ENCODE measurements at places on chromosomes 3 and 15. TPM values are rescaled to one million over a fixed set of nuclear protein-coding genes. Genes with fewer than 3 reads are reported as not detected.

DNA sequence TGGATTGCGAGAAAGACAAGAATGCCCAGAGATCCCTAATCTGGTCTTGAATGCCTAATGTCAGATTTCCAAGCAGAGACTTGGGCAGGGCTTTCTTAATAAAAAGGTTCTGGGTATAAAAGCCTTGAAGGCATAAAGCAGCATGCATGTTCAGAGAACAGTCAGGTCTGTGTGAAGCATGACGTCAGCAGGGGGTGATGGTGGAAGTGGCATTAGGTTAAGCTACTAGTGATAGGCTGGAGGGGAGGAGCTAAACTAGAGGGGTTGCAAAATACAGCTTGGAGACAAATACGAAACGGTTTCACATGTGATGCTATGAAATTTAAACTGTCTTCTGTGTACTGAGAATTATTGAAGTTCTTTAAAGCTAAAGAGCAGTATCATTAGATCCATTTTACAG, 125.6 kb downstream of the VPS8 start:
- H3K4me3 ChIP-seq = no peak overlapping the region

GRCh38 chr3:37338500-37338899, 164.1 kb upstream of the LRRFIP2 start:
- no peaks in the 10 kb centered on the region for H3K4me1 ChIP-seq
- H3K4me3 ChIP-seq = no peak overlapping the region
- no peaks in the 10 kb centered on the region for H3K27me3 ChIP-seq
- H3K27ac ChIP-seq = no peak overlapping the region
- DNase-seq = no peak
- peaks cover 71% of the 10 kb centered on the region for H3K36me3 ChIP-seq

DNA sequence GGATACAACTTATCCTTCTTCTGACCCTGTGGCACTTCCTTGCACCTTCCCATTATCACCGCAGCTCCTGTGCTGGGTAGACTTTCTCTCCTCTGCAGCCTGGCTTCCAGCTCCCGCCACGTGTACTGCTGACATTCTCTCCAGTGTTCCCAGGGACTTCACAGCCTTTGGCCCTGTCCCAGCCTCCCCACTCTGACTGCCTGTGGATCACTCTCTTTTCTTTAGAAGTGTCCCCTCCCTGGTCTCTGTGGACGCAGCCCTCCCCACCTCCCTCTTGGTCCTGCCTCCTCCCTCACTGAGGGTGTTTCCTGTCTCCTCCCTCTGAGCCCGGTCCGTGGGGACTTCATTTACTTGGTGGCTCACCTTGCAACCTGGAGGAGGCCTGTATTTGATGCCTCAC, 17.4 kb downstream of the PDIA5 start:
- peaks cover 2% of the 10 kb centered on the region for H3K27me3 ChIP-seq
- no peak overlapping the region for H3K27ac ChIP-seq
- DNase-seq = no peak
- H3K36me3 ChIP-seq = no peaks in the 10 kb centered on the region

DNA sequence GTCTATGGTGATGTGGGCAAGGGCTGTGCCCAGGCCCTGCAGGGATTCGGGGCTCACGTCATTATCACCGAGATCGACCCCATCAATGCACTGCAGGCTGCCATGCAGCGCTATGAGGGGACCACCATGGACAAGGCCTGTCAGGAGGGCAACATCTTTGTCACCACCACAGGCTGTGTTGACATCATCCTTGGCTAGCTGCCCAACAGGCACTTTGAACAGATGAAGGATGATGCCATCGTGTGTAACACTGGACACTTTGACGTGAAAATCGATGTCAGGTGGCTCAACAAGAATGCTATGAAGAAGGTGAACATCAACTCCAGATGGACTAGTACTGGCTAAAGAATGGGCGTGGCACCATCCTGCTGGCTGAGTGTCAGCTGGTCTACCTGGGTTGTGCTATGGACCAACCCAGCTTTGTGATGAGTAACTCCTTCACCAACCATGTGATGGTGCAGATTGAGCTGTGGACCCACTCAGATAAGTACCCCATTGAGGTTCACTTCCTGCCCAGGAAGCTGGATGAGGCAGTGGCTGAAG, 6.1 kb upstream of the USP8 start:
- H3K27ac ChIP-seq = no peak overlapping the region
- H3K36me3 ChIP-seq = no peaks in the 10 kb centered on the region
- no peak overlapping the region for H3K4me3 ChIP-seq
- no peaks in the 10 kb centered on the region for H3K4me1 ChIP-seq
- DNase-seq = no peak

GRCh38 chr3:174953068-174953467, 93.9 kb downstream of the NAALADL2 start:
- no peaks in the 10 kb centered on the region for H3K36me3 ChIP-seq
- H3K4me3 ChIP-seq = no peak overlapping the region
- DNase-seq = no peak
- H3K27me3 ChIP-seq = no peaks in the 10 kb centered on the region

ZBTB20 gene
- 56.7 TPM for total RNA-seq

- no peak overlapping the region for H3K4me3 ChIP-seq
- no peaks in the 10 kb centered on the region for H3K36me3 ChIP-seq
- DNase-seq = no peak
- no peaks in the 10 kb centered on the region for H3K27me3 ChIP-seq
- H3K4me1 ChIP-seq = no peaks in the 10 kb centered on the region
- no peak overlapping the region for H3K27ac ChIP-seq
These were observed 510.1 kb upstream of the CFAP20DC start for GRCh38 chr3:59559721-59560435.

RAMAC gene
- 18.9 TPM for total RNA-seq

ADAMTS9 gene
- total RNA-seq = not detected

DNA sequence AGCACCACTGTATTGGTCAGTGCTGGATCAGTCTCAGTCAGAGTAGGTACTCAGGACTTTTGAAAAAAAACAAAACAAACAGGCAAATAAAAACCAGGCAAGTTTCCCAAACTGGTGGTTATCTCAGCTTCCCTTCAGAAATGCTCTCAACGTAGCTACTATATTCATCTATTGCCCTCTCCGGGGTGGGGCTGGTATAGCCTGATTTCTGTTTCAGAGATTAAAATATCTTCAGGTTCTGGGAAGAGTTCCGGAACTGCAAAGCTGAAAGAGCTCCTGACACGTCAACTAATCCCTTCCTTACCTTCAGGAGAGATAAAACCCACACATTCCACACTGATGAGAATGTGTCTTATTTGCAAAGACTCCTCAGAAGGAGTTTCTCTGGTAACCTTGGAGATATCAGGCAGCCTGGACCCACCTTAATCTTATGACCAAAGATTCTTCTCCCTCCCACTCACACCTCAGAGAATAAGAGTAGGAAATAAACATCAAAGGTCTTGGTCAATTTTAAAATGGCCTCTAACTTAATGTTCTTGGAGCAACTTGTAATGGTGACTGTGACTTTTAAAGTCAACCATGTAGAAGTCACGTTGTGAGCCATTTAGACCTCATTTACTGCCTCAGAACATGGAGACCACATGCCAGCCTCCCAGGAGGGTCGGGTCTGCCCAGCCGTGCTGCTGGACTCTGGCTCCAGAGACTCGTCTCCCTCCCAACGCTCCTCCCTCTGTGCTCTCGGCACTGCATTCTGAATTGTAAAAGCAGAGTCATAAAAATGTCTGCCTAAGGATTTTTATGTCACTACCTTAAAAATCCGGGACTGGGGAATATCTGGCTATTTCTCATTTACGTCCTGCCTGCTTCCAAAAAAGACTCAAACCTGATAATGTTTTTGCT, 53.8 kb downstream of the CDCP1 start:
- peaks cover 4% of the 10 kb centered on the region for H3K4me1 ChIP-seq
- no peaks in the 10 kb centered on the region for H3K27me3 ChIP-seq
- no peak overlapping the region for H3K4me3 ChIP-seq
- no peaks in the 10 kb centered on the region for H3K36me3 ChIP-seq
- no peak for DNase-seq

GRCh38 chr3:52162250-52162872, 8.1 kb upstream of the POC1A start:
- H3K36me3 ChIP-seq = no peaks in the 10 kb centered on the region
- no peaks in the 10 kb centered on the region for H3K27me3 ChIP-seq
- DNase-seq = no peak
- no peak overlapping the region for H3K27ac ChIP-seq
- H3K4me3 ChIP-seq = no peak overlapping the region
- H3K4me1 ChIP-seq = no peaks in the 10 kb centered on the region

DNA sequence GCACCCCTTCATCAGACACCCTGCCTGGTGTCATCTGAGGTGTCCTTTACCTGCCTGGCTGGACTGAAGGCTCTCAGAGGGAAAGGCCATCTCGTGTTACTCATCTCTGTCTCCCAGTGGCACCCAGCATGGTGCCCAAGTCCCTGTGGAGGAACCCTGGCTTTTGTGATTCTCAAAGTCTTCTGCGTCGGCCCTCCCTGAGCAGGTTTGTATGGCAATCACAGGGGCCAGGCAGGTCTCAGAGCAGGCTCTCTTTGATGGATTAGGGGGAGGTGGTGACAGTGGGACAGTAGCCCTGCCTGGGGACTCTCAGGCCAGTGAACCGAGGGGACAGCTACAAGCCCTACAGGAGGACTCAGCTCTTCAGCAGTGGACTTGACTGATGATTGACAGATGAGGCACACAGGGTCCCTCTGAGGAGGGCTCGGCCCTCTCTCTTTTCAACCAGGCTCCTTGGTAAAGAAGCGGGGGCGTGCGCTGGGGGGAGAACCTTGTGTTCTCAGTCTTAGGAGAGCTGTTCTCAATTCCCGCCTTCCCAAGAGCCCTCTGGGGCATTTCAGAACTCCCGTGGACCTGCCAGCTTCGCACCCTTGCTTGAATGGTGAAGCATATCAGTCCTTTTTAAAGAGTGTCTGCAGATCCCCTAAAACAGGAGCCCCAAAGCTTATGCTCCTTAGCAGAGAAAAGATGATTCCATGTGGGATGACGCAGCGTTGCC, 108.3 kb downstream of the VGLL4 start:
- H3K36me3 ChIP-seq = no peaks in the 10 kb centered on the region
- no peaks in the 10 kb centered on the region for H3K27me3 ChIP-seq
- H3K27ac ChIP-seq = no peak overlapping the region
- no peak for DNase-seq

- no peaks in the 10 kb centered on the region for H3K36me3 ChIP-seq
- no peak overlapping the region for H3K4me3 ChIP-seq
- no peaks in the 10 kb centered on the region for H3K4me1 ChIP-seq
- H3K27me3 ChIP-seq = no peaks in the 10 kb centered on the region
- no peak for DNase-seq
- no peak overlapping the region for H3K27ac ChIP-seq
These were observed 161.2 kb downstream of the MINAR1 start for GRCh38 chr15:79593119-79593869.

GRCh38 chr3:147387291-147387884, 19.0 kb downstream of the ZIC4 start:
- no peak overlapping the region for H3K27ac ChIP-seq
- no peaks in the 10 kb centered on the region for H3K4me1 ChIP-seq
- H3K36me3 ChIP-seq = no peaks in the 10 kb centered on the region
- no peak overlapping the region for H3K4me3 ChIP-seq
- DNase-seq = no peak
- H3K27me3 ChIP-seq = peaks cover 64% of the 10 kb centered on the region

Measured in T-cell (primary cell).